ENCODE measurements at places on chromosomes 13 and 19.

DNA sequence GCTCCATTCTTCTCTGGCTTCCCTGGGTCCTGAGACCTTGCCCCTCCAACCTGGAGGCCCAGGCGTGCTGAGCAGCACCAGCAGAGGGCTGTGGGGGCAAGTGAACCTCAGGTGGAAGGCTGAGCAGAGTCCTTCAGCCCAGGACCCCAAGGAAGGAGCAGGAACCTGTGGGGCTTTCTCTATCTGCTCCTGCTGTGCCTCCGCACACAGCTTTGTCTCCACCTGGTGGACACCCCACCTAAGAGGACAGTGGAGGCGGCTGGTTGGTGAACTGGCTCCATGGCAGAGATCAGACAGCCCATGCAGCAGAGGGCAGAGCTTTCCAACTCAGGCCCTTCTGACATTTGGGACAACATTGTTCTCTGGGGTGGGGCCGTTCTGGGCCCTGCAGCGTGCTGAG, 19.7 kb downstream of the ZFR2 start:
- DNase-seq, result no peak

GRCh38 chr19:28264556-28264955, 948.4 kb downstream of the UQCRFS1 start:
- DNase-seq, result no peak

GRCh38 chr19:18895824-18896341, at the start of gene CERS1:
Gene CERS1, minus strand, starts transcription at chr19:18896158. Its CDS starts 86 bp downstream, at chr19:18896072.
- DNase-seq, result no peak

- DNase-seq, result no peak
Measured at GRCh38 chr13:46473806-46474205, 79.2 kb upstream of the LRCH1 start.

GRCh38 chr19:33350538-33351309, 22.8 kb upstream of the CEBPG start:
- DNase-seq, result no peak

GRCh38 chr13:104281910-104282309, 1215.7 kb upstream of the SLC10A2 start:
- DNase-seq, result no peak

- DNase-seq, result no peak
Measured at GRCh38 chr13:109281017-109281902, 505.1 kb downstream of the IRS2 start.

- DNase-seq, result no peak
Measured at GRCh38 chr13:51147732-51148131, 36.7 kb upstream of the C13orf42 start.

DNA sequence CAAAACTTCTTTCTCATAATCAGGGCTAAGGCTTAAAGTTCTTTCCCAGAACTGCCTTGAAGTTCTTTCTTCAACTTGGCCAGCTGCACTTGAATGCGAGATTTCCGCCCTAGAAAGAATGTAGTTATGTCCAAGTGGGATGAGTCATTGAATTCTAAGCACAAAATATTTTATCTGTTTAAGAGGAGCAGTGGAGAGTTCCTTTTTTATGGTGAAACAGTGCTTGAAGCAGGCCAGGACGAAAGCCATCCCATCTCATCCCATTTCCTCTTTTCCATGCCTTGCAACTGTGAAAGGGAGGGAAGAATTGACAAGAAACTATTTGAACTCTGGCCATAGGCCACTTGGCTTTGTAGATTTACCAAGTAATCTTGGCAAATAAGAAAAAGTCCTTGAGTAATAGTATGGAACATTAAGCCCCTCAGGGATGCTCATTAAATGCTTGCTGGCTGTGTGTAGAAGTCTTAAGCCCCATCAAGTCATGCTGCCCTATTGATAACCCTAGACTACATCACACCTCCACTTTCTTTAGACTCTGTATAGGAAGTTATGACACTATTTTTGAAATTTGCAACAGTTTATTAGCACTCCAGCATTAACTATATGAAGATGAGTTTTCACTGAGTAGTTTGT, 174.5 kb downstream of the KCTD12 start:
- no peak for DNase-seq

DNA sequence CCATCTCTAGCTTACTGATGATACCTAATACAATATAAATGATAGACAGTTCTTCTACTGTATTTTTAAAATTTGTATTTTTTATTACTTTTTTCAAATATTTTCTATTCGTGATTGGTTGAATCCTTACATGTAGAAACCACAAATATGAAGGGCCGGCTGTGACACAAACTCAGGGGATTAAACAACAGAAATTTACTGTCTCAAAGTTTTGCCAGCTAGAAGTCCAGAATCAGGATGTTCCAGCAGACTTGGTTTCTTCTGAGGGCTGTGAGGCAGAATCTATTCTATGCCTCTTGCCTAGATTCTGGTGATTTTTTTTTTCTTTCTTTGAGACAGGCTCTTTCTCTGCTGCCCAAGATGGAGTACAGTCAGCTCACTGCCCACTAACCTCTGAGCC, 13.8 kb downstream of the FPR1 start:
- no peak for DNase-seq
